Activated CD4-positive, alpha-beta T cell treated with anti-CD3 and anti-CD28 coated beads for 36 hours (primary cell): ENCODE measurements at places on chromosomes 6 and 20. TPM values are rescaled to one million over a fixed set of nuclear protein-coding genes. Genes with fewer than 3 reads are reported as not detected.

PPP1R14C gene
- total RNA-seq: not detected

POU5F1 gene
- total RNA-seq: 0.21 TPM

NOX3 gene
- not detected for total RNA-seq

FUT9 gene
- total RNA-seq: not detected

CAGE1 gene
- 0.09 TPM for total RNA-seq
